T-helper 22 cell (primary cell): ENCODE measurements at places on chromosomes 11 and 22.

DNA sequence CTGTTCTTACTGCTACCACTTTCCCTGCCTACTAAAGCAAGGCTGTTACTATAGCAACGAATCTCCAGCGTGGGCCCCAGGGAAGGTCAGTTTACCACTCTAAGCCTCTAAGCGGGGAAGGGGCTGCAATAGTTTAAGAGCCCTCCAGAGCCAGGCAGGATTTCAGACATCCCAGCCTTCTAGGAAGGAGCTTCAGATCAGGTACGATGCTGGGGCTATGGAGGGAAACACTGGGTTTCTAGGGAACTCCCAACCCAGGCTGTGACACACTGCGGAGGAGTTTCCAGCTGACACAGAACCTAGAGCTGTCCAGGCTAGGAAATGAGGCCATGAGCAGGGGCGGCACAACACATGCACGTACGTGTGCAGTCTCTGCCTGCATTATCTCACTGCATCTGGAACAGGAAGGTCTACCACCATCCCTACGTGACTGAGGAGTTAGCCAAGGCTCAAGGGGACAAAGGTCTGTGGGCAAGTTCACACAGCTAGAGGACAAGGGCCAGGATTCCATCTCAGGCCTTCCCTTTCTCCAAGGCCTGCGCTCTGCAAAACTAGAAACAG lies 20.4 kb downstream of the HPS4 start:
- no peak for DNase-seq

DNA sequence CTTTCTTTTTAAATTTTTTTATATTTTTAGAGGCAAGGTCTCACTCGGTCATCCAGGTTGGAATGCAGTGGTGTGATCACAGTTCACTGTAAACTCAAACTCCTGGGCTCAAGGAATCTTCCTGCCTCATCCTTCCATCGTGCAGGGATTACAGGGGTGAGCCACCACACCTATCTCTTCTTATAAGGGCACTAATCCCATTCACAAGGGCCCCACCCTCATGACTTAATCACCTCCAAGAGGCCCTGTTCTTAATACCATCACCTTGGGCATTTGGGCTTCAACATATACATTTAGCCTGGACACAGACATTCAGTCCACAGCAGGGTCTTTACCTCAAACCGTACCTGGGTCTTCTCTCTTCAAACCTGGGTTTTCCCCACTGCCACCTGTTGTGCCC lies 4.5 kb upstream of the GTSE1 start:
- DNase-seq: no peak

DNA sequence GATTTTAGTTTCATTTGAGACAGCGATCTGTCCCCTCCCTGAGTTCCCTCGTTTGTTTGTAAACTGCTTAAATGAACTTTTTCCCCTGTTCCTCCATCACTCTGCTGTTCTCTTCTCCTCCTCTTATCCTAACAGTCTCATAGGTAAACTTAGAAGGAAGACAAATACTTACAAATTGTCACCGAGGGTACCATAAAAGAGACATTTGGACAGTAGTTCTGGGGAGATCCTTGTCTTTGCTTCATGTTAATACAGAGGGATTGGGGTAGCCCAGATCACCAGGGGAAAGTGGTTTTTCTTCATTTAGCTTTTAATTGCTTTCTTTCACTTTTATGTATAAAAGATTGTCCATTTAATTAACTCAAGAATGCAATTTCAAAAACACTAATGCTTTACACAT lies 46.1 kb downstream of the ZBTB16 start:
- no peak for DNase-seq

DNA sequence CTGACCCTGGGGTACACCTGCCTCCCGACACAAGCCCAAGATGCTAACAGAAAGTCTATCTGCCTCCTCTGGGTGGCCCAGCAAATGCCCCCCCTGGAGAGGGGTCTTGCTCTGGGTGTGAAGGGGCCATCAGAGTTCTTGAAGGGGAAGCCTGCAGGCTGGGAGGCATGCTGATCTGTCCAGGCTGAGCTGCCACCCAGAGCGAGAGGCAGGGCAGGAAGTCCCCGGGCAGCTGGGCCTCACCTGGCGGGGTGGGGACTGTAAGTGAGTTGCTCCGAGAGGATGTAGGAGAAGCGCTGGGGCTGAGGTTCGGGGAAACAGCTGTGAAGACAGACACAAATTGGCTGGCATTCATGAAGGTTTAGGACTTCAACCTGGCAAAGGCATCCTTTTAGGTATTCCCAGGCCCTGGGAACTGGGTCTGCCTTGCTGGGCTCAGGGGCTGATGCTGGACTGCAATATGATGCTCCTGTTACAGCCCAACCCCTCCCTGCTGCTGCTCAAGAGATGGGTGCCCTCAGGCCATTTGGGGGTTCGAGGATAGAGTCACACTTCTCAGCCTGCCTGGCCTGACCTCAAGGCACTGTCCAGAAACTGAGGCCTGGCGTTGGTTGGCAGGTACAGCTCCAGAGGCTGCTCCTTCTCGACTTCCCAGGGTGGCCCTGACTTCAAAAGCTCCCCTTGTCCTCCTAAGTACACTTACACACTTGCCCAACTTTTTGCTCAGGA lies 60.2 kb upstream of the LYVE1 start:
- no peak for DNase-seq

DNA sequence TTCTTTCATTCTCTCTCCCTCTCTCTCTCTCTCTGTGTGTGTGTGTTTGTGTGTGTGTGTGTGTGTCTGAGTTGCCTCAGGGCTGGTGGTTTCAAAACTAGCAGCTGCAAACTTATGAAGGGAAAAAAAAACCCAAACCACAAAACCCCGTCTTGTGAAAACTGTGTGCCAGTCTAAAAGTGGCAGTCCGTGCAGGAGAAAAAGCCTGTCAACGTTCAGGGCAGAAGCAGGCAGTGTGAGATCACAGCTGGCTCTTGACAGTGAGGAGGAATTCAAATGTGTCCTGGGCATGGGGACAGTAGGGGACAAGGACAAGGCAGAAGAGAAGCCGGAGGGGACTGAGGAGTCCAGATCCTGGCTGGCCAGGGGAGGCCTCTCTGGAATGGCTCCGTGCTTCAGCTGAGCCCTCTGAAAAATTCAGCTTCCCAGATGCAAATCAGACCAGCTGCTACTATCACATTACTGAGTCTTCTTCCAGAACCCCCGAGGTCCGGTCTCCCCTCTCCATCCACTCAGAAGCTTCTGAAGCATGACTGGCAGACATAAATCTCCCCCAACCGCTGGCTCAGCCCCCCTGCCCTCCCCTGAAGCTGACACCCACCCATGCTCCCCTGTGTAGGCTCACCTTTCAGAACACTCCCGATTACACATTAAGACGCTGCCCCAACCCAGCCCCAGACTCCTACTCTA lies 31.9 kb downstream of the FLI1 start:
- peak; percentile 56 for DNase-seq

GRCh38 chr11:13781153-13781552 lies 112.7 kb downstream of the FAR1 start:
- DNase-seq: no peak

DNA sequence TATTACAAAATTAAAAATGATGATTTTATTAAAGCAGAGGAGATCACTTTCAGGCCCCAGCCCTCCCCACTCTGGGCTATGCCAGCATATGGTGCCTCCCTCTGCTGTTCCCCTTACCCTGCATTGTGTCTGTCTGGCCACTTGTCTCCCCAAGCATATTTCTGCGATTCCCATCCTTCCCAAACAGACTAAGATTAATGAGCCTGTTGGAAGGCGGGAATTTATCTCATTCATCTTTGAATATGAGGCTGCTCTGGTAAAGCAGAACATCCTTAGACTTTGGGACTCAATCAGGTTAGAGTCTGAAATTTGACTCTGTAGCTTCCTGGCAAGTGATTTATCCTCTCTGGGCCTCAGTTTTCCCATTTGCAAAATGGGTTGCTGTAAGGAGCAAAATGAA lies 25.7 kb downstream of the AMPD3 start:
- no peak for DNase-seq

DNA sequence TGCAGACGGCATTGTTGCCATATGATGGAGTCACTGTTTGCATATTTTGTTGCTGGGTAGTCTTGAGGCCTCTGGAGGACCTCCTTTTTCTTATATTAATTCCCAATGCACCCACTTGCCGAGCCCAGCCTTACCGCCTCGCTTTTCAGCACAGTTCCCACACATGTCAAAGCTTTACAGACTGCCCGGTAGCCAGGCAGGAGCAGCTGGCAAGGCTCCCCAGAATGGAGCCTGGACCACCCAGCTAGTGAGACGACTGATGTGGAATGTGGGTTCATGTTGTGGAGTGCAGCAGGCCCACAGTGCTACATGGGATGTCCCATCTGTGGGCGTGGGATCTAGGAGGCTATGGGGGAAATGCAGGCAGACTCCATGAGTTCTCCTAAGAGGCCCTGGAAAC lies 99.4 kb upstream of the MTMR2 start:
- no peak for DNase-seq

GRCh38 chr22:46038516-46039430 lies 61.8 kb upstream of the WNT7B start:
- DNase-seq: no peak

GRCh38 chr22:26579331-26579886 lies 10.5 kb downstream of the TPST2 start:
- peak; percentile 25 for DNase-seq

GRCh38 chr11:73149105-73149504 lies 7.0 kb upstream of the FCHSD2 start:
- DNase-seq: no peak

DNA sequence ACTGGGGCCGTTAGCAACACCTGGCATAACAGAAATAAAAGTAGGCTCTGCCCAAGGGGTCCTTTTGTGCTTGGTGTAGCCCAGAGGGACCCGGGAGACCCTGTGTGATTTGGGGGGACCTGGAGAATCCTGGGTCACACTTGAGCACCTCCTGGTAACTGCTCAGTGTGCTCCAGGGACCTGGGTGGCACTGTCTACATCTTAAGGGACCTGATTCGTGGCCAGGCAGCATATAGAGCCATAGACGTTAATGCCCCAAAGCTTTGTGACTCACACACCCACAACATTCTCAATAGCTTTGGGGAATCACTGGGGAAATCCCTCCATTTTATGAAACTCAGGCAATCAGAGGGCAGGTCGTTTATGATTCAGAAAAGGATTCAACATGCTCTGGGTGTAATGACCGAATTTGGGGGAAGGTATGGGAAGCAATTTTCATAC lies 3.6 kb upstream of the IGF2 start:
- DNase-seq: no peak

- DNase-seq: no peak
Observed at GRCh38 chr22:21680830-21681565, 15.2 kb downstream of the PPIL2 start.

GRCh38 chr11:126601550-126602215 lies 246.2 kb downstream of the ST3GAL4 start:
- no peak for DNase-seq

DNA sequence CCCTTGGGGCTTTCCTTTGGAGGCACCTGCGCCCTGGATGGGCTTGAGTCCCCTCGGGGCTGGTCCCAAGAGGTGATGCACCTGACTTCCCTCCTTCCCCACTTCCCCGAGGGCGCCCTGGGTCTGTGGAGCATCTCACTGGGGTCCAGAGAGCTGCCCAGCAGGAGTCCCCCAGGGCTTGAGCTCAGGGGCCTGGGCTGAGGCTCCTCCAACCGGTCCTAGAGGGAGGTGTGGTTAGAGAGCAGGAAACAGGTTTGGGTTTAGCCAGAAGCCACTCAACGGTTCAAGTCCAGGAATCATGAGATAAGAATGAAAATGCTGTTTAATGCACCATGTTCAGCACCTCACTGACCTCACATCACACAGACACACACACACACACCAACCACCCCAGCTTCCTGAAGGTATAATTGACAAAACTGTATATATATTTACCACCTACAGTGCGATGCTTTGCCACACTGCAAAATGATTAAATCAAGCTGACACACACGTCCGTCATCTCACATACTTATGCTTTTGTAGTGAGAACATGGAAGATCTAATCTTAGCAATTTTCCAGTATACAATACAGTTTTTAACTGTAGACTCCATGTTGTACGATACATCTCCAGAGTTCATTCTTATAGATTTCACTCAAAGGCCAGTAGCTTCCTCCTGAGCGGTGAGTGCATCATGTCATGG lies 628 bp upstream of the IGLL1 start:
- no peak for DNase-seq

DNA sequence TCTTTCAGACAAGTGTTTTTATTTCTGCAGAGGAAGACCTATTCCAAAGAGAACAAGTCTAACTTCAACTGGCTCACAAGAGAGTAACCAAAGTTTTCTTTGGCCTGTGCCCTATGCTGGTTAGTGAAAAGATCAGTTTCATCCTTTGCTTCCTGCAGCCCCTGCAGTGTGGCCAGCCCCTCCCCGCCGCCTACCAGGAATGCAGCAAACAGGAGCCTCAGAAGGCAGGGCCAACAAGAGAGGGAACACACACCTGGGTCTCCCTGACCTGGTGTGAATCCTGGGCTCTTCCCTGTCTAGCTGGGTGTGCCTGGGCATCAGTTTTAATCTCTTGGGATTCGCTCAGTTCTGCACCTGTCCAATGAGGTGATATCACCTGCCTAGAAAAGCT lies 21.5 kb upstream of the SCARF2 start:
- no peak for DNase-seq
